NCI-H1092 treated with DMSO at 0.1 percent for 48 hours (cell line): ENCODE measurements at places on chromosomes 5 and 9.

DNA sequence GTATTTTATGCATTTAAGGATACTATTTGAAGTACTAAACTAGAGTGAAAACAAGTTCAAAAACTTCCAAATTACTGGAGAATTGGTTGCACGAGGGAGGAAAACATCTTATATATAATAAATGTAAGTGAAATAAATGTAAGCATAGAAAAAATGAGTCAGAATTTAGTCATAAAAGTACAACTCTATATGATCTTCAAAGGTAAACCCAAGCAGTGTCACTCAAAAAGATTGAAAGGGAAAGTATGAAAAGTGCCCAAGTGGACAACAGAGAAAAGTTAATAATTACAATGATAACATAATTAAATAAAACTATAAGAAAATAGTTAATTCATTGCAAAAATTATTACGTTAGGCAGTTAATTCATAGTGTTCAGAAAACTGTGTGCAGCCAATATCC lies 2288.5 kb upstream of the C9orf72 start:
- no peak for DNase-seq

DNA sequence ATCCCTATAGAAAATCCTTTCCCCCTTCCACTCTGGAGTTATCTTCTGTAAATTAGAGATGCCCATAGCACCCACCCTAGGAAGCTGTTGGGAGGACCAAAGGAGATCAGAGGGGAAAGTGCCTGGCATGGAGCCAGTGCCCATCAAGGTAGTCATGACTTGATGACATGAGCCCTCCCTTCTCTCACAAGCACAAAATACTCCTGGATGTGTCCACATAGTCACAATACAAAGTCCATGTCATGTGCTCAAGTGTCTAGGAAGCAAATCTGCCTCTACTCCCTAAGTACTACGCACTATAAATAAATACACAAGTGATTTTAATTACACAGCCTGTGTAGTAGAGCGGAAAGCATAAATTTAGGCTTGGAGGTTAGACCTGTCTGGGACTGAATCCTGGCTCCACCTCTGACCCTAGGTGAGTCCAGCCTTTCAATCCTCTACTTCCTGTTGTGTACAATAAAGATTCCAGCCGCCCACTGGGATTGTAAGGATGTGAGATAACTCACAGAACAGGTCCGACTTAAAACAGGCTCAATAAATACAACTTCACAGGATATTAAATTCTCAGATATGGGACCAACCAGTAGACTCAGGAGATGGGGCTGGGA lies 30.6 kb downstream of the TTC39B start:
- no peak for DNase-seq

DNA sequence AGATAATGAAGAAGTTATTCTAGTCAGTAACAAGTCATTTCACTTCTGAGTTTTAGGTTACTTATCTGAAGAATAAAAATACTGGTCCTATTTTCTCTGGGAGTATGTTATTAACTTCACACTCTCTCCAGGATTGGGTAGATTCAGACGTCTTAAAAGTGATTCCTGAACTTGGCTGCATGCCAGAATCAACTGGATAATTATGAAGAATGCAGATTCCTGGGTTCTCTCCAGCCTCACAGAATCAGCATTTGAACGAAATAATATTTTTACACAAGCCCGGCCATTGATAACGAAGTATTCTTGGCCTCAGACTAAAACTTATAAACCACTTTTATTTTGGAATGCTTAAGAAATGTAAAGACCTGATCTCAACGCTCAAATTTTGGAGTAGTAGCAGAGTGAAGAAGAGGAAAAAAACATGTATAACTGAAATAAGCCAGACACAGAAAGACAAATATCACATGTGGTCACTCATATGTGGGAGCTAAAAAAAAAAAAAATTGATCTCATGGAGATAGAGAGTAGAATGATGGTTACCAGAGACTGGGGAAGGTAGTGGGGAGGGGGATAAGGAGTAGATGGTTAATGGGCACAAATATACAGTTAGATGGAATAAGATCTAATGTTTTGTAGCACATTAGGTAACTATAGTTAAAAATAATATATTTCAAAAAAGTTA lies 507.3 kb downstream of the ISL1 start:
- DNase-seq: no peak

GRCh38 chr5:24163091-24163490 lies 481.7 kb downstream of the CDH10 start:
- DNase-seq: no peak

DNA sequence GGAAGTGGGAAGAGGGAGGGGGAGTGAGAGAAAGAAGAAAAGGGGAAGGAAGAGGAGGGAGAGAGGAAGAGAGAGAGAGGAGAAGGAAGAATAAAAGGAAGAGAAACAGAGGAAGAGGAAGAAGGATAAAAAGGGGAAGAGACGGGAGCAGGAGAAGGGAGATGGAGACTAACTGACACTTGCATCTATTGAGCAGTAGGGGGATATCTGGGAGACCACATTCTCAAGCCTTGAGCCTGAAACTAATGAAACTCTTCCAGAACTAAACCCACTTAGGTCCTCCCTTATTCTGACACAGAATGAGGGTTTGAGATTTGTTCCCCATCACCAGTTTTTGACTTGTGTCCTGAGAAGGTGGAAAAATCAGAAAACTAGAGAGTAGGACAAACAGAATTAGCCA lies 533.3 kb downstream of the CDH12 start:
- DNase-seq: no peak

DNA sequence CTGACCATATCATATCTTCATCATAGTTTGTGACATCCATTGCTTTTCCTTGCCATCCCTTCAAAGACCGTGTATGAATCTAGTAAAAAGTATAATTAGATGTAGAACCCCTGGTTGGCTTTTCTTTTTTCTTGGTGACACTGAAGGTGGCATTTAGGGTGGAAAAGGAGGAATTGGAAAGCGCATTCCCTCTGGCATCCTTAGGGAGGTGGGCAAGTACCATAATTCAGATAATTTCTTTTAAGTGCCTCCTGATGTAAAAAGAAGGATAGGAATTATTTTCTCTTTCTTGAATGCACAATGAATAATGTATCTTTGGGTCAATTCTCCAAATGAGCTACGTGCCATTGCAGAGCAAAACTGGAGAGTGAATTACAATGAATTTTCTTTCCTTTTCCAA lies 73.2 kb upstream of the SMARCA2 start:
- DNase-seq: no peak
